BJ (cell line): ENCODE measurements at places on chromosomes 11 and 22.

DNA sequence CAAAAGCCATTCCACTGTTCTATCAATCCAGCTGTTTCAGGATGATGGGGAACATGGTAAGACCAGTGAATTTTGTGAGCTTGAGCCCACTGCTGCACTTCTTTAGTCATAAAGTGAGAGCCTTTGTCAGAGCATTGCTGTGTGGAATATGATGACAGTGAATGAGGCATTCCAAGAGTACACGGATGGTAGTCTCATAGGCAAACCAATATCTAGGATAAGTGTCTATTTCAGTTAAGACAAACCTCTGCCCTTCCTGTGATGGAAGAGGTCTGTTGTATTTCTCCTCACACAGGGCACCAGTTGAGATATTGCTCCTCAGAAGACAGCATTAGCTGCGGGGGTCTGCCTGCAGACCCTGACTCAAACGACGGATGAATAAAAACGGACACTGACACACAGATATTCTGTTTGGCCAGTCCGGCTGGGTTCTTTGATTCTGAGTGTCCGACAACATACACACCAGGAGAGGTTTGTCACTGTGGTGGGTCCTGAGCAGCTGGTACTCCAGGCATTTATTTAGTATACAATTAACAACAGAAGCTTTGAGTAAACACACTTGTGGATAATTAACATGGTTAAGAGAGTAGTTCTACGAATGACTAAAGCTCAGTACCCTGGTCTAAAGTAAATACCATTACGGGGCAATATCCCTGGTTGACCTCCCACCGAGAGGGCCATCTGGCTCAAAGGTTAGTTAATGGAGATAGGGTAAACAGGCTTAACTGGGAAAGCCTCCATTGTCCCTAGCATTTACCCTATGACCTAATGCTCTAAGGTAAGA lies 121.7 kb downstream of the ZNF280B start:
- DNase-seq = no peak

DNA sequence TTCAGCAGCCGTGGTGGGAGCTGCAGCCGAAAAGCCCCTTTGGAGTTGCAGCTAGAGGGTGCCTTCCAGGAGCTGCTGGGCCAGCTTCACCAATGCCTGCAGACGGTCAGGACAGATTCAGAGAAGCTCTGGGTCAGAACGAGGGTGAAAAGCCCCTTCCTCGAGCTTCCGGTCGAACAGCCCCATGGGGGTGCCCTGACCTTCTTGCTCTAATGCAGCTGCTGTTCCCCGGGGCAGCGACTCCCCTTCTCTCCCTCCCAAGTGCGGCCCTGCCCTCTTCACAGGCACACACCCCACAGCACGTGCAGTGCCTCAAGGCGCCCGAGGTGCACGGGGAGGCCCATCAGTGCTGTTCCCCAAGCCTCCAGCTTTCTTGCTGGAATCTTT lies 9.6 kb upstream of the IFITM3 start:
- DNase-seq = no peak

DNA sequence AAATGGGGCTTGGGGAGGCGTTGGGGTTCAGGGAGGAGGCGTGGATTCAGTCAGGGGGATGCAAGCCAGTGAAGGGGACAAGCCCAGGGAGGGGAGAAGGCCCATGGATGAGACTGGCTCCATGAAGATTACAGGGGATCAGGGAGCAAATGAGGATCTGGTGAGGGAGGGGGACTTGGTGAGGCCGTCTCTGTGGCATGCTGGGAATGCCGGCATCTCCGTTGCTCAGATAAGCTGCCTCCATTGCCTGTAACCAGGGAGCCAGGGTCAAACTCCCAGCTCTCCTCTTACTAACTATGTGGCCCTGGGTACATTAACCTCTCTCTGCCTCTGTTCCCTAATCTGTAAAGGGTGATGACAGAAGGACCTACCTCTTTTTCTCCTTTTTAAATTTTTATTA lies 38.7 kb downstream of the TPBGL start:
- no peak for DNase-seq

DNA sequence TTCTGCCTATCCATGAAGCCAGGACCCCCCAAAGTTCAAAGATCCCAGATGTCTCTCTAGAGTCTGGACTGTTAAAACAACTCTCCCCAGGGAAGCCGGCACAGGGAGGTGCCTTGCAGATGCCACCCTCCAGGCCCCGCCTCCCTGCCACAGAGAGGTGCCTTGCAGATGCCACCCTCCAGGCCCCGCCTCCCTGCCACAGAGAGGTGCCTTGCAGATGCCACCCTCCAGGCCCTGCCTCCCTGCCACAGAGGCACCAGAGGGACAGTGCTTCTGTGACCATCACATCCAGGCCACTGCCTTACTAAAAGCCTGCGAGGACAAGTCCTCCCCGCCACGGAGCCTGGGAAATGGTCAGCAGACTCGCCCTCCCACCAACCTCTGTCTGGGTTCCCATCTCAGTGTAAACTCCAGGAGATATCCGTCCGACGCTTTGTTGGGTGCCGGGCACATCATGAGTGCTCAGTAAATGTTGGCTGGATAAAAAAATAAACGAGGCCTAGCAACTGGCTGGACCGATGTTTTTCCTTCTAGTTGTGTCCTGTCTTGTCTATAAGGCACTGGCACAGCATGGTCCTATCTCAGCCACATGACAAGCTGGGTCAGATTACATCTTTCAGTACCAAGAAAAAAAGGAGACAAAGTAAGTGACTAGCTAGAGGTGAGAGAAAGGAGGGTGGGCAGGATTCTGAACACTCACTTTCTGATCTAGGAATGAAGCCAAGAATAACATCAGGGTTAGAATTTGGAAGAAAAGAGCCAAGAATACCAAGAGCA lies 91.2 kb upstream of the CSNK2A3 start:
- DNase-seq = no peak

- no peak for DNase-seq
Observed at GRCh38 chr22:47406896-47407295, 644.4 kb downstream of the TBC1D22A start.

- no peak for DNase-seq
Observed at GRCh38 chr11:118783724-118784495, 7.1 kb downstream of the DDX6 start.

DNA sequence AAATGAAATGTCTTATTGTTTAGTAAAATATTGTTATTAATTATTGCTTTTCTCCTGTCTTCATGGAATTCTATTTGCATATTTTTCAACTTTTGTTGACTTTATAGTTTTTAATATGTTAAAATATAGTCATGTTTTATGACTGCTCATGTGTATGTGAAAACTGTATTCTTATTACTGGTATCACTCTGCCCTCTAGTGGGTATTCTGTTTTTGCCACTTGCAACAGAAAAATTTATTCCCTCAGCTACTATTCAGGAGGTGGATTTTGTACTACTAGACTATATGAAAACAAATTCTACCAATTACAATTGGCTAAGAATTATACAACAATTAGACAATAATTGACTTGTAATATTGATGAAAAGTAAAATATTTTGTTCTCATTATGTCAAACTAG lies 45.0 kb downstream of the OR4C6 start:
- DNase-seq = no peak

DNA sequence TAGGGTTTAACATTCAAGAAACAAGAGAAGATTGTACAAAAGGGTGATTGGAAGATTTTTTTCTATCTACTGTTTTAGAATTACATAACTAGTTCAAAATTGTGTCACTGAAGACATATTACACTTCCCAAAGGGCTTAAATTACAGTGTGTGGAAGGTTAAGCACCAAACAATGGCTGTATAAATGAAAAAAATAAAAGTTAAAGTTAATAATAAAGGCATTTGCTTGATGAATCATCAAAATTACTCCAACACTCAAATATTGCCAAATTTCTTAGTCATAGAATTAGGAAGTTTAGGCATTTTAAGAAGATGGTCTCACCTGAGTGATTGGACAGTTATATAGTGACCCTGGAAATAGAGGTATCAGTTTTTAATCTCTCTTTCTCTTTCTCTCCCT lies 227.6 kb upstream of the CARD18 start:
- no peak for DNase-seq

GRCh38 chr11:20493340-20493739 lies 105.8 kb downstream of the PRMT3 start:
- no peak for DNase-seq

GRCh38 chr11:70668204-70669202 lies 270.2 kb downstream of the CTTN start:
- no peak for DNase-seq

DNA sequence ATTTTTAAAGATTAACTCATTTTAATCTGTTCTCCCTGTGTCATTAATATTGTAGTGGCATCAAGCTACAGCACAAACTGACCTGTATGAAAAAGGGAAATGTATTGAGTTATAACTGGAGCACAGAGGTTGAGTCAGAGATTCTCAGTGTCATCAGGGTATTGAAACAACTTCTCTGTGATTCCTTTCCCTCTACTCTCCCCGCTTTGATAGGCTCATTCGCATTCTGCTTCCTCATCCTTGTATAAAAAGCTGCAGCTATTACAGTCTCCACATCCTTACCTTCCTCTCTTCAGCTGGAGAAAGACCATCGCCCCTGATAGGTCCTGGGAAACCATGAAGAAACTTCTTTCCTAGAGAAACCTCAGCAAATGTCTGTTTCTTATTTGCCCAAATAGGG lies 90.0 kb downstream of the BDNF start:
- DNase-seq = no peak

DNA sequence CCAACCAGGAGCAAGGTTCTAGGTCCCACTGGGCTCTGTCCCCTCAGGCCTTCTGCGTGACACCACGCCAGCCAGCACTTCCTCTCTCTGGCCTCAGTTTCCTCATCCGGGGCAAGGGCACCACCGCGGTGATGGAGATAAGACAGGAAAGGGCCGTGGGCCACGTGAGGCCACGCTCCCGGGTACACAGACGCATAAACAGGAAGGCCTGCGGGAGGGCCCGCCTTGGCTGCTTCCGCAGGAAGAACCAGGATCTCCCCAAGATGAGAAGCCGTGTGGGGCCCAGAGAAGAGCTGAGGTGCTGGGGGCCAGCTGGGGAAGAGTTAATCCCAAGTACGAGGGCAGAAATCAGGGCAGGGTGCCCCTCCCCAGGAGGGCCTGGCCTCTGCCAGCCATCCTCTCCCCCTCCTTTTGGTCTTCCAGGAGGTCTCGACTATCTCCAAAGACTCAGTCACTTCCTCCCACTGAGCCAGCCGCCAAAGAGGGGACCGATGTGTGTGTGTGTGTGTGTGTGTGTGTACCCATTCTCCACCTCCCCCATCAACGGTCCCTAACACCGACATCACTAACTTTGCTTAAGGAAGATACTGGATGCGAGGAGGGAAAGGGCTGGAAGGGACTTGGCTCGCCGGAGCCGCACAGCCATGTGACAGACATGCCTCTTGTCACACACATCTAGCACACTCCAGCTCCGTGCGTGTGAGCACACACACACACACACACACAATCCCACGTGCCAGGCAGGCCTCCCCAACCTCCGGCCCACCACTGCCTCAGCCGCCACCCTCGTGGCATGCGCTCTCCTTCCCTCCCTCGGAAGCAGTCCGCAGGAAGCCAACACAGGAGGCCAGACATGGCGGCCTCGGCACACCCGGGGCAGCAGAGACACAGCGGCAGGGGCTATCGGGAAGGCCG lies 1.4 kb downstream of the MFNG start:
- no peak for DNase-seq
